Foreskin keratinocyte (primary cell): ENCODE measurements at places on chromosomes 12 and 14. TPM values are rescaled to one million over a fixed set of nuclear protein-coding genes. Genes with fewer than 3 reads are reported as not detected.

The DIP2B gene
- 29.6 and 30.7 TPM in 2 replicates for total RNA-seq

The TBX5 gene
- total RNA-seq: not detected in 2 replicates

The ARHGAP9 gene
- 0.10 TPM in 1 of 2 replicates, not detected in the other for total RNA-seq

The HNF1A gene
- not detected in 2 replicates for total RNA-seq

The GNB3 gene
- total RNA-seq: 2.1 and 2.9 TPM in 2 replicates

The CFAP251 gene
- total RNA-seq: 44.5 and 52.1 TPM in 2 replicates

The SSPN gene
- 0.49 and 0.51 TPM in 2 replicates for total RNA-seq

The SLC22A17 gene
- 5.0 and 8.0 TPM in 2 replicates for total RNA-seq

The AQP6 gene
- total RNA-seq: 0.03 and 0.11 TPM in 2 replicates

The PRR4 gene
- 1.2 TPM in 2 replicates for total RNA-seq

The FGD6 gene
- 55.8 and 65.5 TPM in 2 replicates for total RNA-seq

The GPR137C gene
- 0.17 and 0.21 TPM in 2 replicates for total RNA-seq

The SRGAP1 gene
- 14.7 and 14.8 TPM in 2 replicates for total RNA-seq

The C12orf54 gene
- total RNA-seq: 4.3 and 5.7 TPM in 2 replicates

The ASB2 gene
- total RNA-seq: not detected in 2 replicates

The DNAH10 gene
- 0.04 TPM in 1 of 2 replicates, not detected in the other for total RNA-seq

The ARPC3 gene
- total RNA-seq: 337 and 365 TPM in 2 replicates

The SYT1 gene
- 0.74 and 1.7 TPM in 2 replicates for total RNA-seq

The CD163L1 gene
- total RNA-seq: 1.4 and 5.5 TPM in 2 replicates

The ACSM4 gene
- not detected in 2 replicates for total RNA-seq

The SLC5A8 gene
- total RNA-seq: 0.10 and 0.14 TPM in 2 replicates
